ENCODE measurements at places on chromosomes 2 and 18.

- no peak for DNase-seq
These were observed 93.6 kb downstream of the DNER start for GRCh38 chr2:229620759-229621158.

DNA sequence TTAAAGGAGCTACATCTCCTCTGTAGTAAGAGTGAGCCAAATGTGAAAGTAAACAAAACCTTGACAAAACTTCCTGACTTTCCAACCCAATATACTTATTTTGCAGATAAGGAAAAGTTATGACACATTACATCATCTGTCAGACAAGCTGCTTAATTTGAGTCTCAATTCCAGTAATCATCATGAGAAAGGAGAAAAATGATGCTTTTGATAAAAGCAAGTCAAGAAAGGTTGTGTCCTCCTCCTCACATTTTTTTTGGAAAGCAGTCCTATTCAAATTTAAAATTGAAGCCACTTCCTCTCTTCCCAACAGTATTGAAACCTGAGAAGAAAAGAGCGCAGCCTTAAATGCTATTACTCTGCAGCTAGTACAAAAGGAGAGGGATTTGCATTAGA lies 519.6 kb downstream of the LRP1B start:
- DNase-seq, result no peak

- no peak for DNase-seq
These were observed 36.4 kb upstream of the PHLPP1 start for GRCh38 chr18:62678847-62679485.

- peak; percentile 73 for DNase-seq
These were observed 13.6 kb upstream of the ANKRD53 start for GRCh38 chr2:70964596-70965386.
